ENCODE measurements at places on chromosomes 2 and 18. TPM values are rescaled to one million over a fixed set of nuclear protein-coding genes. Genes with fewer than 3 reads are reported as not detected.

The FSIP2 gene
- total RNA-seq, result 0.13 TPM

The PLGLB1 gene
- 2.7 TPM for total RNA-seq

The SCN9A gene
- 2.2 TPM for total RNA-seq

- DNase-seq, result no peak
Observed at GRCh38 chr2:151708788-151709187, 25.5 kb downstream of the NEB start.

The STAT4 gene
- total RNA-seq, result 0.70 TPM

The OSBPL1A gene
- 79.9 TPM for total RNA-seq

The DOK6 gene
- 5.2 TPM for total RNA-seq

Measured in Right ventricle myocardium superior (tissue), 1 donor.